ENCODE measurements at places on chromosomes 5 and 9.
A peak's percentile ranks its signal among the peaks of the same experiment; 100 is the strongest.

- no peak for DNase-seq
Observed at GRCh38 chr9:129509533-129509928, 111.4 kb downstream of the C9orf50 start.

- peak; percentile 33 for DNase-seq
Observed at GRCh38 chr5:42950456-42951292, 89.4 kb downstream of the ANXA2R start.

- DNase-seq = no peak
Observed at GRCh38 chr5:113212244-113212920, 222.4 kb downstream of the TSSK1B start.

DNA sequence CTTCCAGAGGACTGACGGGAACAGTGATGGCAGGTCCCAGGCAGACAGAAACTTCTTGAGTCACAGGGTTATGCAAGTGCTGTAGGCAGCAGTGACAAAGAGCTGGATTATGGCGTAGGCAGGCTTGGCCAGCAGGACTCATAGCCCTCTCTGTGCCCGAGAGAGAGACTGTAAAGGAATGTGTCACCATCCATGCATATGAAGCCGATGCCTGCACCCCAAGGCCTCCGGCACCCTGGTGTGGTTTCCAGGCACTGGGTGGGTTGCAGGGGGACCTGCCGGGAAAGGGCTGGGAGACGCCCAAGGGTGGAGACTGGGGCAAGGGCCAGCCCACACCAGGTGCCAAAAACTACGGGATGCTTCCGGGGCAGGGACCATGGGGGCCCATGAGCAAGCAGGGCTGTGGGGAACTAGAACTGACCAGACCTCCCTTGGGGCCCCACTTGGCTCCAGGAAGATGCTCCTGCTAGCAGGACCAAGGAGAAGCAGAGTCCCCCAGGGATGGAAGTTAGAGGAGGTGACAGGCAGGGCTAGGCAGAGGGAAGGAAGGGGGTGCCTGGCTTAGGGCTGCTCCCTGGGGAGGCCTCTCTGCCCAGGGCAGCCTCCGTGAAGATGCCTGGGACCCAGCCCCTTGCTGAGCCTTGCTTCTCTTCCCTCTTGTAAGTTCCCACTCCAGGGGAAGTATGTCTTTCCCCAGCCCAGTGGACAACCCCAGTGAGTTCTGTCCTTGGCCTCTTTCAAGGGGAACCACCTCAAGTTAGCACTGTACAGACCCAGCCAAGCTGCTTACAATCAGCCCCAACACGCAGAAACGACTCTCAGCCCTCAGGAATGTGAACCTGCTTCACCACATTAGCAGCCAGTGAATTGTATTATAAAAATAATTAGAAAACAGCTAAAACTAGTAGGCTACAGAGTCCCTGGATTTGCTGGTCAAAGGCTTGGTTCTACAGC is 10.5 kb upstream of the IPPK start:
- no peak for DNase-seq

DNA sequence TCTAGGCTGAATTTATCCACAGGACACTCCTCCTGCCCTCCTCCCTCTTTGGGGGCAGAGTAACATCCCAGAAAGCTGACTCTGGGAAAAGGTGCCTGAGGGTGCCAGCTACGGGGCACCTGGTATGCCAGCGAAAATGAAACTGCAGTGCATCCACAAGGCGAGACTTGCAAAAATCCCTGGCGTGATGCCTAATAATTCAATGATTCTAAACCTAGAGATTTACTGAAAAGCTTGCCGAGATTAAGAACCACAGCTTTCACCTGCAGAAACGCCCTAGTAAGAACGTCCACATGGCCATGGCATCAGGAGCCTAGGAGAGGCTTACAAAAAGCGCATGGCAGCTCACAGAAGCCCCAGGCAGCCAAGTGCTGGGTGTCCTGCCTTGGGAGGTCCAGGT is 20.9 kb downstream of the CCNJL start:
- DNase-seq = no peak

DNA sequence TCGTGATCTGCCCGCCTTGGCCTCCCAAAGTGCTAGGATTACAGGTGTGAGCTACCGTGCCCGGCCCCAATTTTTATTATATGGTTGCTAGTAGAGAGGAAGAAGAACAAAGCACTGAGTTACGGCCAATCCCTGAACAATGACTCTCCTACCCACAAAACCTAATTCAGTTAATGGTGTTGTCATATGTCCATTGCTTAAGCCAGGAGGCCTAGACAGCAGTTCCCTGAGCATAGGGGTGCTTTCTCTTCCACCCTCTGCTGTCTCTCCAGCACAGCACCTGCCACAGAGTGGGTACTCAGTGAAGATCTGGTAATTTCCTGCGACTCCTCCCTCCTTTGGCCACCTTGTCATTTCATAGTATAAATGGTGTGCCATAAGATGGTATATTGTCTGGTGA is 21.4 kb upstream of the LTC4S start:
- DNase-seq = no peak

DNA sequence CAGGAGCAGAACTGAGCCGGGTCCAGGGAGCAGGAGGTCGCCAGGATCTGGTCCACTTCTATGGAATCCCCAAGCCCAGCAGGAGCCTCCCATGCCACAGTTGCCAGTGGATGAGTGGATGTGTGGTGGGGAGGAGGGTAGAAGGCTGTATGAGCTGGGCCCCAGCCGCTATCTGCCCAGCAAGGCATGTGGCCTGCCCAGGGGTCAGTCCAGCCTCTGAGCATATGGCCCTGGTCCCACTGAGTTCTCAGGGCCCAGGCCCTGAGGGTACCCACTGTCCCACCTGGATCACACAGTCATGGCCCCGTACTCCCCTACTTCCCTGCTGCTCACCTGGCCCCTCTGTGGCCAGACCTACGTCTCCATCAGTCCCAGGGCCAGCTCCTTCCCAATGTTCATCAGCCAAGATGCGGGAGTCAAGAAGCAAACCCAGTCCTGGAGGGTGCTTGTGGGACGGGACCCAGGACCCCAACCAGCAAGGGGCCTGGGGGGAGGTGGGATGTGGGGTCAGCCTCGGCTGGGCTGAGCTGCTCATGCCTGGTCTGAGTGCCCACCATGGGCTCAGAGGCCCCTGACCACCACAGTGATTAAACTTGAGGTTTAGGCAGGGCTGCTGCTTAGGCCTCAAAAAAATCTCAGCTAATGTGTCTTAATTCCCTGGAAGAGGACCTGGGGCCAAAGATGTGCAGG is 152.7 kb downstream of the COL23A1 start:
- no peak for DNase-seq

DNA sequence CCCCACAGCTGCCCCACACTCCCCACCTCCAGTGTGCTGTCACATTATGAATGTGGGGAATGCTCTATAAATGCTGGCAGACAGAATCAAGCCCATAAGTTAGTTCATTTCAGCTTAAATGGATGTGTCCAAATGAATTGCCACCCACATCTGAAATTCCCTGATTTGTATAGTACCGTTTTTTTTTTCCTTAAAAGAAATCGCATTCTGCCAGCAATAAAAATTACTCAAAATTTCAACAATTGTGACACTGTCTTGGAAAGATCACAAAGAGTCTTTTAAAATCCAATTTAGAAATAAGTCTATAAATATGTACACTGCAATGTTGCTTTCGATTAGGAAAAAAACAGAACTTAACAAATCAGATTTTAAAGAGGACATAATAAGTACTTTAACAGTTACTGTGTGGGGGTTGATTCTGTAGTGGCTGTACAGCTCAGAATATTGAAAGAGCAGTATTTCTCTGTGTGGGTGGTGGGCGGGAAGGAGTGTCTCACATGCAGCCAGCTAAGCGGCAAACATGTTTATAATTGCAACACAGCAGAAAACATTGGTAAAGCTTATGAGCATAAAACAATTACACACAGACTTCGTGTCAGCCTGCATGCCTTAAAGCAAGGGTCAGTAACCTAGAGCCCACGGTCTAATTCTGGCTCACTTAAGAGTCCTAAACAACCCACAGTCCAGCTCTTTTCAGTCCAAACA is 24.9 kb upstream of the CSNK1G3 start:
- DNase-seq = no peak

GRCh38 chr5:146173597-146173996 is 8.9 kb downstream of the LARS1 start:
- DNase-seq = no peak

- no peak for DNase-seq
Observed at GRCh38 chr5:157993986-157994691, 135.2 kb upstream of the CLINT1 start.

DNA sequence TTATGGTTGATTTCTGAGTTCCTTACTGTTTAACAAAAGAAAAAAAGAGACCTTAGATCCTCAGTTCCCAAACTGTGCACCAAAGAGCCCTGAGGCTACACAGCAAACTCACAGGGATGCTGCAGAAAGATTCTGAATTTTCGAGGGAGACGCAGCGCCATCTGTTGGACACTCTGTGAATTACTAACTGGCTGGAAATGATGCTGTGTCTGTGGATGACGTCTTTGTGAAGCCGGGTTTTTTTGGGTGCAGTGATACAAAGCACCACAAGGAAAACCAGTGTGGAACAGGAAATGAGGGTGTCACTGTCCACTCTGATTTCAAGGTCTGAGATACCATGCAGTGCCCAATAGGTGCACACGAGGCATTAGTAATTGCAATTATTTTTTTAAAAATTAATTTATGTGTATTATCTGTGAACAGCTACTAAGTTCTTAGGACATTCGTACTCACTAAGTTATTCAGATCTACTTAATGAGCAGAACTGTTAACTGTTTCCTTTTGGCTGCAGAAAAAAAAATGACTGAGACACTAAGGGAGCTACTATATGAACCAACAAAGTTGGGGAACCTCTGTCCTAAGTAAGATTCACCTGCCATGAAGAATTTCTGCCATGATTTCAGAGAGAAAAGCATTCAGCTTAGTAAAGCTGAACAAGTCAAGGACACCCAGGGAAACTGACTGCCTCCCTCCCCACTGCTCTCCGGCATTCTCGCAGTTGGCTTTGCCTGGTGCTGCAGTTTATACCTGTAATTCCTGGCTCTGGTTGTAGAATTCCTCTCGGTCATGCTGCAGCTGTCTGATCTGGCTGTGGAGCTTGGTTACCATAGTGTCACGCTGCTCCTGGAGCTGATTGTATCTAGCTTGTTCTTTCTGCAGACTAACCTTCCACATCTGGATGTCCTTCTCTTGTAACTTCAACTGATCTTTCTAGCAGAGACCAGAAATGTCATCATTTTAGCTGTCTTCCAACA is 23.4 kb downstream of the SPACA9 start:
- peak; percentile 56 for DNase-seq

DNA sequence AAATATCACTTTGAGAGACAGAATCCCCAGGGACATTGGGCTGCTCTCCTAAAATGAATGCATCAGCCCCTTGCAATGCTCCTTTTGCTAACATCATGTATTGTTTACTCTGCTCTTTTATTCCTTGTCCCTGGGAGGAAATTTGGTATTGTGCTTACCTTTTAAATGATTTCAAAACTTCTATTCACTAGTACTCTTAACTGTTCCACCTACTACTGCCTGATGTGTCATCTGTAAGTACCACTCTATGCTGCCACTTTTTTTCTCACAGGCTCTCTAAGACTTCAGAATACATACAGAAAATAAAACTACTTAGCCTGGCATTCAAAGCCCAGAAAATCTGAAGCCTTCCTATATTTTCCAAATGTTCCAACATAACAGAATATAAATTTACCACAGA is 667.2 kb downstream of the BRINP1 start:
- DNase-seq = no peak

DNA sequence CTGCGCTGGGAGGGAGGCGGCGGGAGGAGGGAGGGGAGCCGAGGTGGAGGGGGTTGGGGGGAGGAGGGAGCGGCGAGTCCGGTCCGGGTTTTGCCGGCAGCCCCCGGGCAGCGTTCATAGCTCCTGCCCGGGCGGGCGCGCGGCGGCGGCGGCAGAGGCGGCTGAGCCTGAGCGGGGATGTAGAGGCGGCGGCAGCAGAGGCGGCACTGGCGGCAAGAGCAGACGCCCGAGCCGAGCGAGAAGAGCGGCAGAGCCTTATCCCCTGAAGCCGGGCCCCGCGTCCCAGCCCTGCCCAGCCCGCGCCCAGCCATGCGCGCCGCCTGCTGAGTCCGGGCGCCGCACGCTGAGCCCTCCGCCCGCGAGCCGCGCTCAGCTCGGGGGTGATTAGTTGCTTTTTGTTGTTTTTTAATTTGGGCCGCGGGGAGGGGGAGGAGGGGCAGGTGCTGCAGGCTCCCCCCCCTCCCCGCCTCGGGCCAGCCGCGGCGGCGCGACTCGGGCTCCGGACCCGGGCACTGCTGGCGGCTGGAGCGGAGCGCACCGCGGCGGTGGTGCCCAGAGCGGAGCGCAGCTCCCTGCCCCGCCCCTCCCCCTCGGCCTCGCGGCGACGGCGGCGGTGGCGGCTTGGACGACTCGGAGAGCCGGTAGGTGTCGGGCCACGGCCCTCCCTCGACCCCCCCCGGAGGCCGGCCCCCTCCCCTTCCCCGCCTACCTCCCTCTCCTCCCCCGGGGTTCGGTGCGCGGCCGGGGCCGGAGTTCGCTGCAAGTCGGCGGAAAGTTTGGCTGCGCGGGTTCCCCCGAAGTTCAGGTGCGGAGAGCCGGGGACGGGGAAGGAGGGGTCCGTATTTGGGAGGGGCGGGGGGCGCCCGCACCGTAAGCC is at the start of gene CXXC5:
Gene CXXC5 (plus strand): TSS at position 145 of the 877 bp plus-strand sequence. CDS start 32,175 bp downstream, outside the sequence.
- DNase-seq = no peak

DNA sequence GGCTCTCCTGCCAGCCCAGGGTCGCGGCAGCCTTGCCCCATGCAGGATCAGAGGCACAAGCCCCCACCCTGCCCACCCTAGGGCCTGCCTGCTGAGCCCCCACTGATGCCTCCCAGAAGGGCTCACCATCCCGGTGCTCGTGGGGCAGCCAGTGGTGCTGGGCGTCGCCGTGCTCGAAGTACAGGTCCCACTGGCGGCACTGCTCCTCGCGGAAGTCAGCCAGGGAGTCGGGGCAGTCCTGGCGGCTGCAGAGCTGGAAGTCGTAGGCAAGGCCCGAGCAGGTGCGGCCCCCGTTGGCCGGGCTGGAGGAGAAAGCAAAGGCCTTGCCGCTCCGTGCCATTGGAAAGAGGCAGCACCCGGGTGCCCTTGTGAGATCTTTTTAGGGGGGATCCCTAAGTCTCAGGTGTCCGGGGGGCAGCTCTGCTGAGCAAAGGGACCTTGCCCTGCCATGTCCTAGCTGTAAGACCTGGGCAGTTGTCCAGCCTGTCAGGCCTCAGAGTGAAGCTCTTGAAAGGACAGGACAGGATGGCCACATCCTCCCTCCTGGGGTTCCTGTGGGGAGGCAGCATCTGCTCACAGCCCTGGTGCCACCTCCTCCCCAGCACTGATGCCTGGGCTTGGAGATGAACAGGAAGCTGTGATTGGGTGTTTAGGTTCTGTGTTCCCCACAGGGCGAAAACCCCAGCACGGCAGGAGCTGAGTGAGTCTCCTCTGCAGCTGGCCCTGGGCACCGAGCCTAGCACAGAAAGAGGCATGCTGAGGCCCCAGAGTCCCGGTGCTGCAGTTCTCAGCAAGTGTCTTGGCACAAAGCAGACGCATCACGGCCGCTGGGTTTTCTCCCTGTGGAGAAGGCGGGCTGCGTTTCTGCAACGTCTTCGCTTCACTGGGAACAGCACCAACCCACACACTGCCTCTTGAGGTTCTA is 77.7 kb downstream of the ZNF354C start:
- DNase-seq = no peak

GRCh38 chr5:55480781-55481180 is 54.0 kb downstream of the PLPP1 start:
- no peak for DNase-seq

- no peak for DNase-seq
Observed at GRCh38 chr5:35098214-35098613, 50.5 kb upstream of the AGXT2 start.

GRCh38 chr5:59092758-59093157 is 509.9 kb downstream of the RAB3C start:
- DNase-seq = no peak

GRCh38 chr5:56985936-56986625 is 34.2 kb upstream of the MIER3 start:
- DNase-seq = no peak

Measured in stimulated activated CD8-positive, alpha-beta memory T cell treated with anti-CD3 and anti-CD28 coated beads, Interleukin-7, amount 100 ng/mL, for 24 hours (primary cell).